ENCODE measurements at places on chromosomes 1 and 21.

GRCh38 chr21:42474043-42474831, 21.8 kb downstream of the RSPH1 start:
- DNase-seq: peak; percentile 91

- peak; percentile 72 for DNase-seq
Measured at GRCh38 chr1:37793773-37794371, at the start of gene MANEAL. Gene MANEAL, plus strand, starts transcription at chr1:37793847. Its CDS starts 336 bp downstream, at chr1:37794183.

GRCh38 chr1:47487850-47488450, 50.1 kb downstream of the FOXD2 start:
- no peak for DNase-seq

- no peak for DNase-seq
Measured at GRCh38 chr1:229480495-229480894, 27.6 kb downstream of the NUP133 start.

GRCh38 chr1:66788231-66788939, 12.7 kb downstream of the INSL5 start:
- DNase-seq: no peak
